ENCODE measurements at places on chromosomes 1 and 21. TPM values are rescaled to one million over a fixed set of nuclear protein-coding genes. Genes with fewer than 3 reads are reported as not detected.

DNA sequence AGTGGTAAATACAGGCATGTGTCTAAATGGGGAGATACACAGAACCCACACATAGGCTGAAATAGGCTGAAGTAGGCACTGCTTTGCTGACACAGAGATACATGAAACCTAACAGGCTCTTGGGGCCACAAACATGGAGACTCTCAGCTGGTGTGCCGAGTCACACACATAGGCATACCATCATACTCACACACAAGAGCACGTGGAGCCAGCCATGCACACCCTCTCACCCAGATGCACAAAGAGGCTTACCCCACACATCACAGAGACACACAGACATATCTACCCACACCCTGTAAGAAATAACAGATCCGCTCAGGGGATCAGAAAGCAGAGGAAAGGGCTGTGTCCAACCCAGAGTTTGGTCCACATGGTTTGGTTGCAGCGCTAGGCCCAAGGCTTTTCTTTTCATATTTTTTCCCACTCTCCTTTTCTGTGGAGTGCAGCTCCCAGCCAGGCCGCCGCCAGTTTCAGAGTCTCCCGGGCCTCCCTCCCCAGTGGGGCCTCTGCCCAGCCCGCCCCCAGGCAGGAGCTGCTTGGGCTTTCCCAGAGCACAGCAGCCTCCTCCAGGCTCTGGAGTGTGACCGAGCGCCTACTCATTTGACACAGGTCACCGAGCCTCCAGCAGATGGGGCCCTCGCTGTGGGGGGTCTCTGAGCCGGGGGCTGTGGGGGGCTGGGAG is 3.9 kb upstream of the POU3F1 start:
- no peak for DNase-seq

- no peak for DNase-seq
These were observed 463.5 kb upstream of the ADGRL2 start for GRCh38 chr1:81337226-81337625.

PRMT2 gene
- polyA plus RNA-seq = 68.8 TPM

DNA sequence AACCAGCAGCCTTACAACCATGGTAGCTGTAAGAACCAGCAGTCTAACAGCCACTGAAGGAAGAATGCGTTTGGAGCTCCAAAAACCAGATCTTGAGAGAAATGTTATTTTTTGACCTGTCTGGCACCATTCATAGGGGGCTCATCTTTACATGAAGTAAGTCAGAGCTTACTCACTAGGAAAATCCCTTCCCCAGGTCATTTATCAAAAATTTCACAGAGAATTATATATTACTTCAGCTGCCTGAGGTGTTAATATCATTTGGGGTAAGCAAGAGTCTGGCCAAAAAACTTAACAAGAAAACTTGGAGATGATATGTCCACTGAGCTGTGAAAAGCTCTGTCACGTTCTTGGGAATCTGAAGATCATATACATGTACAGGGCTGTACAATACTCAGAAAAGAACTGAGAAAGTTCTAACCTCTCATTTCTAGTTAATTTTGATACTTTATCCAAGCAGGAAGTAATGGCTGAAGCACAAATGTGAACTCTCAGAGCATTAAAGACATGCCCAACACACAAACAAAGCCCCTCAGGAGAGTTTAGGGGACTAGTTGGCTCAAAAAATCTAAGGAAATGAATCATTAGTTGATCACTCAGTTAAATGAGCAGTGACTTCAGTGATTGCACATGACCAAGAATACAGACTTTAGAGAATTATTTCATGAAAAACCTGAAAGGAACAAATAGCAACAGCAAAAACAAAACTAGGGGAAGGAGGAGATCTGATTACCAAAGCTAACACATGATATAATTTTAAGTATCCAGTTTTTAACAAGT is 681.1 kb downstream of the LTN1 start:
- DNase-seq = no peak

OLIG1 gene
- polyA plus RNA-seq = not detected

GRCh38 chr1:175978926-175979325 is 228.2 kb downstream of the COP1 start:
- DNase-seq = no peak

DNA sequence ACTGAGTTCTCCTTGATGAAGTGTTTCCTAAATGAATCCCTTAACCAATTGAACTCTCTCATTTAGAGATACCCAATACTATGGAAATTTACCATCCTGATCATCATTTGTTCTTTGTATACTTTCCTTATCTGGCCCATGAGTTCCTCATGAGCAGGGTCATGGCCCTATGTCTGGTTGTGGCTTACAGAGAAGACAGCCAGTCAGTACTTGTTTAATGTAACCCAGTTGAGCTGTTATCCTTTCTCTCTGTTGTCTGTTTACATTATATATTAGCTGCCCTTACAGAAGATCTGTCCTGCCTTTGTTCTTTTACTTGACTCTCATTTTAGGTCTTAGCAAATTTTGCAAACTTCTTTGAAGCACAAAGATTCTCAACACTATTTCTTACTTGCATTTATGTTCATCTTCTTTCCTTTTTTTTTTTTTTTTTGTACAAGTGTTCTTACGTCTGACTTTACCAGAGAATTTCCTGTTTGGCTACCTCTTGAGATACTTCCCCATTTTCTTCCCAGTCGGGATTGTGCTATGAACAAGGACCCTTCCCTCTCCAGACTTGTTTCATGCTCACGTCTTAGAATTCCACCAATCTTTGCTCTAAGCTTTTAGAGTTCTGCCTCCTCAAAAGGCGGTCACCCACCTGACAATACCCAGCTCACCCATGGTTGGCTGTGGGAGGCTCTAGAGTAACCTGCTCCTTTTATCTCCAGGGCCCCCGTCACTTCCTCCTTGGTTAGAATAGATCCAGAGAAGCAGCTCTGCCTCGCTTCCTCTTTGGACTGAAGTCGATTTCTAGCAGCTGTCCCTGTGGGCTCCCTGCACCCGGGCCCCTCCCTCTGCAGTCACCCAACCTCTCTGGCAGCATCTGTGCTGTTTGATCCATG is 53.6 kb upstream of the RUNX1 start:
- DNase-seq = no peak

DNA sequence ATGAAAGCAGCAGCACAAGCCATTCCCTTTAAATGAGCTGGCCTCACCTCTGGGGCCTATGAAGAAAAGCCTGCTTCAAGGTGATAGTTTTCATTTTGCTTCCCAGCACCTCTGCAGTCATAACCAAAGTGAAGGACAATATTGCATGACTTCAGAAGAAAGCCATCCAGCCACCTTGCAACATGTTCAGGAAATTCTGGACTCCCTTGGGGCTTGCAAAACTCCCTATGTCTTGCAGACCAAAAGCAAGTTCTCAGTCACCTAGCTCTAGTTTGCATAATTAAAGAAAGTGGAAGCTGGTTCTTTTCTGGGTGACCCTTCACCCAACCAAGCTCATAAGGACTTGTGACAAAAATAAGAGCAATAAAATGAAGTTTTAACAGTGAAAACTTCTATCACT is 87.6 kb downstream of the GFI1 start:
- no peak for DNase-seq

GRCh38 chr1:118535901-118536300 is 350.9 kb upstream of the SPAG17 start:
- no peak for DNase-seq

GRCh38 chr1:199859491-199859933 is 168.0 kb upstream of the NR5A2 start:
- peak; percentile 44 for DNase-seq

- no peak for DNase-seq
These were observed 16.6 kb upstream of the AK5 start for GRCh38 chr1:77265180-77265579.

DNA sequence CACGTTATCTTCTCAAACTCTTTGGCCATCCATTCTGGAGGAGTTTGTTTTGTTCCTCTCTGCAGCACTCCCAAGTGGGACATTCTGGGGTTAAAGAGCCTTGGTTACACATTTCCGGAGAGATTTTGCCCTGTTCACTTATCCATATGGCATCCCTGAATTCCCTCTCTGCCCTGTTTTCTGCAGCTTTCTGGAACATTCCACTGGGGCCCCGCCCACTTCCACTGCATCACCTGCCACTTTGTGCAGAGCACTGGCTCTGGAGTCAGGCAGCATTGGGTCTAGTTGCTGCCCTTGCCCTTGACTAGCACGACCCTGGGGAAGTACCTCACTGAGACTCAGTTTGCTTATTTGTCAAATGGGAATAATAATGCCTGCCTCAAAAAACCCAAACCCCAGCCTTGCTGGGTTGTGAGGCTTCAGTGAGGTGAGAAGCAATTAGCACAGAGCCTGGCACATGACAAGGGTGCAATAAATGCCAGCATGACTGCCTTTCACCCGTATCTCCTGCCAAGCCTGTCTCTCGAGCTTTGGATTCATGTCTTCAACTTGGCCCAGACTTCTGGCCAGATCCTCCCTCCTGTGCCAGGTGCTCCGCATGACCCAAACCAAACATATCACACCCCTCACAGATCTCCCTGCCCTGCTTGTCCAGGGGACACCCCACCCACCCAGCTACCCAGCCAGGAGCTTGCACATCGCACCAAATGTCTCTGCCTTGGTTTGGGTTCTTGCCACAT is 38.3 kb downstream of the IL6R start:
- no peak for DNase-seq

DNA sequence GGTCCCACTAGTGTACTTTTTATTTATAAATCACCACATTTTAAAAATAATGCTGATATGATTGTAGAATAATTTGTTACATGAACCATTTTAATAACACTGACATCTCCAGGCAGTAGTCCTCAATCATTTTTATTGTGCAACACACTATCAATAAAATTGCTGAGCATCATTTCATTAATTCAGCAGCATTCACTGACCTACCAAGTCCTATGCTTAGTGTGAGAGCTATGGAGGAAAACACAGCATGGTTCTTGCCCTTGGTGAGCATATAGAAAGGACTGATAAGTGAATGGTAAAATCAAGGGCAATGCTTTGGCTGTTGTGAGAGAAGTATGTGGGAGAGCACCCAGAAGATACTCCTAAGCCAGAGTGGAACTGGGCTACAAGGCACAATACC is 119.7 kb downstream of the KCNT2 start:
- DNase-seq = no peak

DNA sequence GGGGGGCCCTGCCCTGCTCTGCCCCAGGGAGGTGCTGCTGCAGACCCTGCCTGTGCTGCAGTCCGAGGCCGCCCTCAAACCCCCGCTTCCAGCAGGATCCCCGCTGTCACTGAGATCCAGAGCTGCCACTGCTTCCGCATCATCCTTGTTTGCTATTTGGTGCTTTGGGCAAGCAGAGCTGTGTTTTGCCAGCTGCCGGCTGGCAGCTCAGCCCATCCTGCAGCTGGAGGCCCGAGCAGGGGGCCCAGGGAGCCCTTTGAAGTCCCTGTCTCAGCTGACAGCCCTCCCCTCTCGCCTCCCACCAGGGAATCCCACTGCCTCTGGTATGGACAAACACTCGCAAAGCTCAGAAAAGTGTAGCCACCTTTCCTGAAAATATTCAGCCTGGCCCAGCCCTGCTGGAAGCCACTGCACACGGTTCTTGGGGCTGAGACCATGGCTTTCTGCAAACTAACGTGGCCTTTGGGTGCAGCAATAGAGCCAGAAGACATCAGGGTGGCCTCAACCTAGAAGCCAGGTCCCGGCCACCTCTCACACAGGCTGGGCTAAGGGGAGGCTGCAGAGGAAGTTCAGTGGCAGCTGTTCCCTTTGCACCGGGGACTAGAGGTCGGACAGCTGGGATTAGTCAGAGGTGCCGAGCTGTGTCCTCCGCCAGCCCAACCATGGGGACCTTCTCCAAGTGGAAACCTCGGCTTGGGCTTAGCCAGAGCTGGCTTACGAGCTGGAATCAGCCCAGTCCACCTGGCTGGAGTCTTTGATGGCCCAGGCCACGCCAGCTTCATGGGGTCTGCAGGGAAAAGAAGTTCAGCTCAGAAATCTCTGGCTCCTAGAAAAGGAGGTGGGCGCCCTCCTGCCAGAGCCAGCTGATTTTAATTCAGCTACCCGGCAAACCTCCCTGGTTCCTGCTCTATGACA is 107.1 kb downstream of the SPSB1 start:
- no peak for DNase-seq

AKR7A3 gene
- polyA plus RNA-seq = 0.17 TPM

GRCh38 chr1:231632119-231632518 is 5.5 kb downstream of the DISC1 start:
- no peak for DNase-seq

DNA sequence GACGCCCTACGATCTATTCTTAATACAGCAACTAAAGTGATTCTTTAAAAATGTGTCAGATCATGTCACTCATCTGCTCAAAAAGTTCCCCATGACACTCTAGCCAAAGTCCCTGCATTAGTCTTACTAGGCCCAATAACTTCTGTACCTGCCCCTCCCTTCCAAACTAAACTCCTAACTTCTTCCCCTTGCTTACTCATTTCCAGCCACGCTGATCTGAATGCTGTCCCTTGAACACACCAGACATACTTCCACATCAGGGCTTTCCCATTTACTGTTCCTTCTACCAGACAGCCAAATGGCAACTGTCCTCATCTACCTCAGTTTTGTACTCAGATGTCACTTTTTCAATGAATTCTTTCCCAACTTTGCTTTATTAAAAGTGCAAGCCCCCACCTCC is 1.2 kb downstream of the PPT1 start:
- no peak for DNase-seq

CD34 gene
- 0.05 TPM for polyA plus RNA-seq

GRCh38 chr1:27689423-27690173 is 17.6 kb upstream of the IFI6 start:
- DNase-seq = no peak

CLIC6 gene
- 0.08 TPM for polyA plus RNA-seq

LY9 gene
- 0.05 TPM for polyA plus RNA-seq

GRCh38 chr1:39623053-39623452 is 16.4 kb downstream of the HEYL start:
- no peak for DNase-seq

DNA sequence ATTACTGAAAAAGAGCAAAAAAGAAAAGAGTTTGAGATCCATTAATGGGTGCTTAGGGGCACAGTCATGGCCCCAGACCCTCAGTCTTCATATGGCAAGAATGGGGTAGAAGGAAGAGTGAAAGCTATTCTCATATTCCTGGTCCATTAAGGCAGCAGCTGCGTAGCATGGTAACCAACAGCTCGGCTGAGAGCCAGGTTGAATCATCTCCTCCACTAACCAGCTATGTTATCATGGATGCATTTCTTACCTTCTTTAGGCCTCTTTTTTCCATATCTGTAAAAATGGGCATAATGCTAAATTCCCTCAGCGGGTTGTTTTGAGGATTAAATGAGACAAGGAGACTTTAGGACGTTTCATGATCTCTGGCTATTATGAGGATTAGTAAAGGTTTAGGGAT is 15.0 kb upstream of the SARS1 start:
- no peak for DNase-seq

- DNase-seq = no peak
These were observed 267.9 kb upstream of the DPYD start for GRCh38 chr1:98188774-98189173.

NR5A2 gene
- 12.0 TPM for polyA plus RNA-seq
